HepG2 (cell line): ENCODE measurements at places on chromosomes 11 and 22. TPM values are rescaled to one million over a fixed set of nuclear protein-coding genes. Genes with fewer than 3 reads are reported as not detected.

The OR51B5 gene
- 0.18 and 0.20 TPM in 2 replicates for total RNA-seq

The OR52H1 gene
- total RNA-seq, result not detected in 2 replicates

The LRRN4CL gene
- total RNA-seq, result 0.11 TPM in 1 of 2 replicates, not detected in the other

- DNase-seq, result no peak
Observed at GRCh38 chr11:79242616-79243015, 198.2 kb downstream of the TENM4 start.

- DNase-seq, result peak; percentile 52
Observed at GRCh38 chr11:61332281-61332796, 566 bp downstream of the DDB1 start.

DNA sequence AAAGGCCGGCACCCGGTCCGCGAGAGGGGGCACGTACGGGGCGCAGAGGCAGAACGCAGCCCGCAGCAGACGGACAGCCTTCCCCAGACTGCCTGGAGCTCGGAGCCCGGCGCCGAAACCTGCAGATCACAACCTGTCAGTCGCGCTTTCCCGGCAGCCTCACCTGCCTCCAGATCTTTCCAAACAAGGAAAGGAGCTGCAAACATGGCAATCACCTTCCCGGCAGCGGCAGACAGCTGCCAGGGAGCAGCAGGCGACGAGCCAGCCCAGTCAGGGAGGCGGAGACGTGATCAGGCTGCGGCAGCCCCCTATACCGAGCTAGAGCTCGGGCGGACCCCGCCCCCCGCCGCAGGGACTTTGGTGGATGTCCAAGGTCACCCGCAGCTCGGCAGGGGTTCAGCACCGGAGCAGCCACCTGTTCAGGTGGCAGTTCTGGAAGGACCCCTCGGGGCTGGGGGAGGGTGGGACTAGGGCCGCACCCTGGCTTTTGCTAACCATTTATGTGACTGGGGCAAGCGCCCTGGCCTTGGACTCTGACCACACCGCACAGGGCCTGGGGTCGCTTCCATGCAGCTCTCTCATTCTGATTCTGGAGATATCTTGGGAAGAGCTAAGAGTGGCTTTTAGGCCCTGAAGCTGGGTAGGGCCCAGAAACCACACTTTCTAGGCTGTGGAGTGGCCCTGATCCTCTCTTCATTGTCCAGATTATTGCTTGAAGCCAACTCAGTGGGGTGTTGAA, 143.8 kb downstream of the NECTIN1 start:
- DNase-seq, result no peak

- DNase-seq, result no peak
Observed at GRCh38 chr11:128904303-128904655, 13.1 kb downstream of the KCNJ5 start.

GRCh38 chr11:124801014-124801413, 808 bp upstream of the MSANTD2 start:
- DNase-seq, result no peak
